ENCODE measurements at places on chromosomes 13 and 19. TPM values are rescaled to one million over a fixed set of nuclear protein-coding genes. Genes with fewer than 3 reads are reported as not detected.

GRCh38 chr13:31775686-31776085 lies 36.4 kb downstream of the RXFP2 start:
- DNase-seq = peak; percentile 18

DNA sequence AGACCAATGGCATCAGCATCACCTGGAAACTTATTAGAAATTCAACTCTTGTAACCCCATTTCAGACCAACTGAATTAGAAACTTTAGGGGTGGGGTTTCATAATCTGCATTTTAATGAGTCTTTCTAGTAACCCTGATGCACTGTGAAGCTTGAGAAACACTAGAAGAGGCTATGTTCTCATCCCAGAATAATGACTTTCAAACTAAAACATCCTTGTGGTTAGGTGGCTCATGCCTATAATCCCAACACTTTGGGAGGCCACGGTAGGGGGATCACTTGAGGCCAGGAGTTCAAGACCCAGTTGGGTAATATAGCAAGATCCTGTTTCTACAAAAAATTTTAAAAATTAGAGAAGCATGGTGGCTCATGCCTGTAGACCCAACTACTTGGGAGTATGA lies 402.4 kb downstream of the DLEU7 start:
- DNase-seq = no peak

DNA sequence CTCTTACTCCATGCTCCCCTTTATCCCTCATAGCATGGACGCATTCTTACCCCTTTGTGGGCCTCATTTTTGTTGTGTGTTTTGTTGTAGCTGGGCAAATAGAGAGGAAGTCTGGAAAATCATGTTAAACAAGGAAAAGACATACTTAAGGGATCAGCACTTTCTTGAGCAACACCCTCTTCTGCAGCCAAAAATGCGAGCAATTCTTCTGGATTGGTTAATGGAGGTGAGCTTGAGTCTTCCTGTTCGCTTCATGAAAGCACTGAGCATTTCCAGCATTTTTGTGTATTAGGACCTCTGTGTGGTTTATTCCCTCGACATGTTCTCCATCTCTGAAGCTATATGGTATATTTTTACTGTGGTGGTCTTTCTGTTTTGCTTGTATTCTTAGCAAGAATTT lies 5.5 kb downstream of the CCNE1 start:
- peak; percentile 29 for DNase-seq

DNA sequence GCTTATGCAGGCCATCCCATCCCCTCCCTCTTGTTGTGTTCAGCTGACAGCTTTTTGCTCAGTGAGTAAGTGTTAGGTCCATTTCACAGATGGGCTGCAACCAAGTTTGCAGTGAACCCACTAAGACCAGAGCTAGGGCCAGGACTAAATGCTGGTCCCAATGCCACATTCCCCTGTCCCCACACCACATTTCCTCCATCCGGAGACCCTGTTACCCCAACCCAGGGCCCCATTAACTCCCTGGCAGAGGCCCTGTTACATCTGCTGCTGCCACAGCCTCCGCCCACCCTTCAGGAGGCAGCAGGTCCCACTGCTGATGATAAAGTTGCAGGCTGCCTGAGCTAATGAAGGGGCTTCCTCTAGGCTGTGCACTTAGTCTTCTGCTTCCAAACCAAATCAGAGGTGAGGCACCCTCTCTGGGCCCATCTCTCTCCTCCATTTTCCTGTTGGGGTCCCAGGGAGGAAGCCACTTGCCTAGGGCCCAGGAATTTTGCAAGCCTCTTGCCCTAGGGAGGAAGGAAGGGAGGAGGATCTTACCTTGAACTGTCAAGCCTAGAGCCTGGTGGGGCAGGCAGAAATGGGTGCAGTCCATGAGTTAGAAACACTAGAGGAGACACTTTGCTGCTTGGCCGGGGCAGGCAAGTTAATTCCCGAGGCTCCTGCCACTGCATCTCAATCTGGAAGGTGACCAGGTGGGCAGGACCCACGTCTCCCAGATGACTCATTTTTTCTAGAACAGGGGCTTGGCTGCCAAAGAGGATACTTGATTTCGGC lies 3.4 kb upstream of the USF2 start:
- DNase-seq = peak; percentile 83

- DNase-seq = no peak
Observed at GRCh38 chr13:103898481-103898880, 832.3 kb upstream of the SLC10A2 start.

DNA sequence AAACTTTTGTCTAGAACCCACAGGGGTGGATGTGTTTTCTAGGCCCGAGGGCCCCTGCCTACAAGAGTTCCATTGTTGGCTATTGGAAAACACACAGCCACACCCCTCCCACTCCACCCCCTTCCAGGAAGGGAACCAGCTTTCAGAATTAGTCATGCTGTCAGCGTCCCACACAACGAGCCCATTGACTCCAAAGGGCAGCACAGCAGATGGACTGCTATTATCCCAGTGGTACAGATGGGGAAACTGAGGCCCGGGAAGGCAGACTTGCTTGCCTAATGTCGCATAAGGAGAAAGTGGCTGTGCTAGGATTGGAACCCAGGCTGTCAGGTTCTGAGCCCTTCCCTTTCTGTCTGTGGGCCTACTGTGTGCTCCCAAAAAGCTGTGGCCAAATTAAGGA lies 8.1 kb upstream of the FXYD3 start:
- DNase-seq = peak; percentile 90

The ODAD3 gene
- total RNA-seq = under 0.01 TPM

DNA sequence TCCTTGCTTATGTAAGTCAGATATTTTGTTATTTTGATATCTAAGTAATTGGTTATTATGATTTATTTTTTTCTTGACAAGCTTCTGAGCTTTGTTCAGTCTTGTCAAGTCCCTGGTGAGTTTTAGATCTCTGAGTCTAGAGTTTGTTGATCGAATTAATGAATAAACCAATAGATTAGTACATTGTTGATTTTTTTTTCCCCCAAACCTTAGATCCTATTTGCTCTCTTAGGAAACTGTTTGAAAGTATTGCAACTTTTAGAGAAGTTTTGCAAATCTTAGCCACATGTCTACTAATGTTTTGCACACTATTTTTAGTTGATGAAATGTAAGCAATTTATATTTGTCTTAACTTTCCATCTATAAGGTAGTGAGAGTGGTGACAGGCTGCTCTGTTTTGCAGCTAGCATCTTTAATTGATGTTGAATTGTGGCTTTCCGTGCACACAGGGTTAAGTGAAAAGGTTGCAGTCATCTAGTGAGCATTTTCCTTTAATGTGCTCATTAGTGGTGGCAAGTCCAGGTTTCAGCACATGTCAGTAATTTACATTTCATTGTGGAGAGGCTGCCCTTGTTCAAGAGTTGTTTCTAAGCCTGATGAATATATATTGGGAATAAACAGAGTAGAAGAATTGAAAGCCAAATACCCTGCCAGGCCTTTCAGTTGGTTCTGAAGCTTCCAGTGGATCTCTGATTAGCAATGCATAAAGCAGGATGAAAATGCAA lies 86.3 kb downstream of the PCCA start:
- no peak for DNase-seq

The KLK4 gene
- total RNA-seq = 0.29 TPM

DNA sequence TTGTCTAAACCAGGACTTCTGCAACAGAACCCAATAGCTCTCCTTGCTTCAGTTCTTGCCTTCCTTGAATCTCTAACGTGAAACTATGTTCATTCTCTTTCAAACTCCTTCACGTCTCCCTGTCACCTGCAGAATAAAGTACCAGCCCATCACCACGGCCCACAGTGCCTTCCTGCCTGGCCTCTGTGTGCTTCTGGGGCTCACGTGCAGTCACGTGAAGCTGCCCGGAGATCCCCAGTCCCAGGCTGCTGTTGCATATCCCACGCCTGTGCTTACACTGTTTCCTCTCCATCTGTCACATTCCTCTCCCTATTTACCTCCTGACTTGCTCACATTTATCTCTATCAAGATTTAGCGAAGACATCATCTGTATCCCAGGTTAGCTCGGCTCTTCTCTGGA lies 102.8 kb downstream of the STARD13 start:
- no peak for DNase-seq

- no peak for DNase-seq
Observed at GRCh38 chr19:38020311-38020710, 113.3 kb downstream of the SIPA1L3 start.

- DNase-seq = peak; percentile 93
Observed at GRCh38 chr19:47228937-47229675, 1.9 kb downstream of the BBC3 start.

DNA sequence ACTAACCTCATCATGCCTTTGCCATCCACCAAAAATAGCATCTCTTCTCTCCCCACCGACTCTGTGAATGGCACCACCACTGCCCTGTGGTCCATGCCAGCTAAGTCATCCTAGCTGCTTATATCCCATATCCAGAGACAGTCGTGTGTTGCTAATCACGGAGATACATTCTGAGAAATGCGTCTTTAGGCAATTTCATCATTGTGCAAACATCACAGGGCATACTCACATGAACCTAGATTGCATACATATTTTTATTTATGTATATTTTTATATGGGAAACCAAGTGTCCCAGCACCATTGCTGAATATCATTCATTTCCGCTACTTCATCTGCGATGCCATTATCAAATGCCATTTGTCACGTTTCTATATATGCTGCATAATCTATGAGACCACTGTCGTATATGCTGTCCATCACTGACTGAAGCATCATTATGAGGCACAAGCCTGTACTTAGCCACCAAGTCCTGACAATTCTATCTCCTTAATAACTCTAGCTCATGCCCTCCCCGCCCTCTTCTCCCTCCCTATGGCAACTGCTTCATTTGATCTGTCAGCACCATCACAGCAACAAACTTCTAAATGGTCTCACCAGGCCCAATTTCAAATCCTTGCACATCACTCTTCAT lies 104.2 kb downstream of the HSPH1 start:
- DNase-seq = no peak

The COL4A2 gene
- 267 TPM for total RNA-seq

The ZNF284 gene
- total RNA-seq = 3.8 TPM

The SIAH3 gene
- not detected for total RNA-seq

The RASGRP4 gene
- total RNA-seq = not detected

- DNase-seq = no peak
Observed at GRCh38 chr13:111372651-111373425, 52.4 kb downstream of the TEX29 start.

DNA sequence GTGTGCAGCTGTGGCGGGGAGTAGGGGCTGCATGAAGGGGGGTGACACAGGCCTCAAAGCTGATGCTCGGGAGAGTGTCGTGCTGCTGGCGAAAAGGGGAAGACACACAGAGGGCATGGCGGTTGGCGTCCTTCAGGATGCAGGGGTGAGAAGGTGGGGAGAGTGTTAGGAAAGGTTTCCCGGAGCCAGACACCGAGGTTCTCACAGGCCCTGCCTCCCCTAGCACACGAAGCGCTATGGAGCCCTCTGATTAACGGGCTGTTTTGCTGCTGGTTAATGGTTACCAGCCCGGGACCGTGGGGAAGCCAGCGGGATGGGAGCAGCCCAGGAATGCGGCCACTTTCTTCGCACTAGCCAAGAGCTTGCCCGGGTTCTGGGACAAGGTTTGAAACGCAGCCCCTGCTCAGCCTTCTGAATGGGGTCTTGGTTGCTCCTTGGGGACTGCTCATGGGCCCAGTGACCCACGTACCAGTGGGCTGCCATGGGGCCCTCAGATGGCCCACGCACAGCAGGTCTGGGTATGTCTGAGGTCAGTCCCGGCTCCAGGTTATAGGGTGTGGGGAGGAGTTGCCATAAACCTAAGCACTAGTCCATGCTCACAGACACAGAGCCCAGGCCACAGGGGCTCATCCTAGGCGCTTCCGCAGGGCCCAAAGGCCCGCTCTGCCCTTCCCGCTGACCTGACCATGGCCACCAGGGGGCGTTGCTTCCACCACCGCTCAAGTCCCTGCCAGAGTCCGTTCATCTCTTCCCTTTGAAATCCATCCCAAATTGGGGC lies 31.3 kb upstream of the ISYNA1 start:
- DNase-seq = peak; percentile 96

The CERS1 gene
- total RNA-seq = 0.36 TPM

GRCh38 chr13:101795025-101795424 lies 342.6 kb downstream of the ITGBL1 start:
- DNase-seq = no peak

GRCh38 chr13:51906581-51906980 lies 44.8 kb downstream of the CCDC70 start:
- no peak for DNase-seq

GRCh38 chr19:35609851-35610353 lies 2.6 kb upstream of the HAUS5 start:
- DNase-seq = no peak

- DNase-seq = no peak
Observed at GRCh38 chr13:103517066-103517767, 451.0 kb upstream of the SLC10A2 start.

- DNase-seq = peak; percentile 17
Observed at GRCh38 chr19:19597809-19598306, 20.6 kb downstream of the PBX4 start.

DNA sequence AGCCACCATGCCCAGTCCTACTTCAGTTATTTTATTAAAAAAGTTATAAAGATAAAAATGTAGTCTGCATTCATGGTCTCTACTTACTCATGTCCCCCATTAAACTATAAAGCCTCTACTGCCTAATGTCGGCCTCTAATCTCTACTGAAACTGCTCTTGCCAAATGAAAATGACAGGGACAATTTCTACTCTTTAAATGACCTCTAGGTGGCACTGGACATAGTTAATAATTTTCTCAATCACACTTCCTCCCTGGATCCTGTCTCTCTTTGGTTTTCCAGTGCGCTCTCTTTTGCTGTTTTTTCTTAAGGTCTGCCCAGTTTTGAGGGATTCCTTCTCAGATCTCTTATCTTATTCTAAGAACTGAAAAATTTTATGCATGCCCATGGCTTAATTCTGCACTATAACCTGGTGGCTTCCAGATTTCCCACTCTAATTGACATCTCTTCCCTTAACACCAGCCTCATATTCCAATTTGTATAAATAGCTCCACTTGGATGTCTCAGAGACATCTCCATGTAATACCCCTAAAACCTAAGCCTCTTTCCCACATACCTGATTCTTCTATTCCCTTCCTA lies 54.3 kb downstream of the MTMR6 start:
- DNase-seq = no peak

The PPP1R13L gene
- 8.5 TPM for total RNA-seq

GRCh38 chr19:11138601-11139300 lies 16.8 kb downstream of the SPC24 start:
- DNase-seq = peak; percentile 96

DNA sequence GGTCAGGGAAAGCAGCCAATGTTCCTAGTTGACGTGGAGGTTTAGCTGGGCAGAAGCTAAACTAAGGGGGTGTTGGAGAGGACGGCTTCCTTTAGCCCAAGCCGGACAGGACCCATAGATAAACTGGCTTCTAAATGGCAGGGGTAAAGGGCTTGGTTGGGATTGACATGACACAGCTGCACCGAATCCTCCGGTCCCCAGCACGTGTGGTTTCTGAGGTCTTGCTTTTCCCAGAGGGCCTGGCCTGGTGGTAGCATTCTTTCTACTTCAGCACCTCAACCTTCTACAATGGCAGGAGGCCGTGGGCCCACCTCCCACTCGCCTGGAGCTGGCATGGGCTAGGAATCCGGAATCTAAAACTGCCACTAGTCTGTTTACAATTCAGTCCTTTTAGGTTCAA lies 163.0 kb downstream of the FGF9 start:
- no peak for DNase-seq

DNA sequence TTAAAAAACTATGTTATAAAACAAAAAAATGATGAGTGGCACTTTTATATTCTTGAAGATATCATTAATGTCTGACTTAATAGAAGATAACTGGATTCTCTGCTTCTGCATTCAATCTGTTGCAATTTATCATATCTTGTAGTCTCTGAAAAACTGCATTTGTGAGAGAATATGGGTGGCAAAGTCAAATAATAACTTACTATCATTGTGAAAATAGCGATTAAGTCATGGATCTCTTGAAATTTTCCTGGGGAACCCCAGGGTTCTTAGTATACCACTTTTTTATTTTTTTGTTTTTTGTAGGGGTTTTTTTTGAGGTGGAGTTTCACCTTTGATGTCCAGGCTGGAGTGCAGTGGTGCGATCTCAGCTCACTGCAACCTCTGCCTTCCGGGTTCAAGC lies 127.1 kb downstream of the STOML3 start:
- peak; percentile 5 for DNase-seq

All from osteoblast (primary cell).